ENCODE measurements at places on chromosomes 3 and 15.

GRCh38 chr3:101229681-101230080 is 90.7 kb downstream of the IMPG2 start:
- no peak for DNase-seq

GRCh38 chr3:144466114-144466513 is 494.5 kb downstream of the DIPK2A start:
- DNase-seq: no peak

DNA sequence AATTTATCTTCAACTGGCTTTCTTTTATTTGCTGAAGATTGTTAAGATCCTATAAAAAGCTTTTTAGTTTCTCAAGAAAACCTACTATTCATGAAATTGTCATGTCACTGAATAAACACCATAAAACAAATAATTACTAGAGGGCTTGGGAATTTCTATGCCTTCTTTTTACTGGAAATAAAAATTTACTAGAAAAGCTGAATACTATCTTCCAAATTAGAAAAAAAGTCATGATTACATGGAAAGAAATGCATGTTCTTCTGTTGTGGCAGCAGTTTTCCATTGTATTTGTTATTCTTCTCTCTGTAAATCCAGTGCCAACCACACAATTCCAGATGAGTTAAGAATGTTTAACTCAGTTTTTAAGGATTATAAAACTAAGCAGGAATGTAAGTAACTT is 153.8 kb downstream of the RAP2B start:
- DNase-seq: no peak

GRCh38 chr3:159189994-159190669 is 388.3 kb downstream of the MFSD1 start:
- DNase-seq: no peak

- DNase-seq: no peak
Observed at GRCh38 chr3:72452745-72453144, 395.5 kb downstream of the SHQ1 start.

GRCh38 chr15:85404918-85405866 is 24.8 kb downstream of the AKAP13 start:
- DNase-seq: no peak

- no peak for DNase-seq
Observed at GRCh38 chr3:33918126-33918756, 119.8 kb downstream of the PDCD6IP start.

DNA sequence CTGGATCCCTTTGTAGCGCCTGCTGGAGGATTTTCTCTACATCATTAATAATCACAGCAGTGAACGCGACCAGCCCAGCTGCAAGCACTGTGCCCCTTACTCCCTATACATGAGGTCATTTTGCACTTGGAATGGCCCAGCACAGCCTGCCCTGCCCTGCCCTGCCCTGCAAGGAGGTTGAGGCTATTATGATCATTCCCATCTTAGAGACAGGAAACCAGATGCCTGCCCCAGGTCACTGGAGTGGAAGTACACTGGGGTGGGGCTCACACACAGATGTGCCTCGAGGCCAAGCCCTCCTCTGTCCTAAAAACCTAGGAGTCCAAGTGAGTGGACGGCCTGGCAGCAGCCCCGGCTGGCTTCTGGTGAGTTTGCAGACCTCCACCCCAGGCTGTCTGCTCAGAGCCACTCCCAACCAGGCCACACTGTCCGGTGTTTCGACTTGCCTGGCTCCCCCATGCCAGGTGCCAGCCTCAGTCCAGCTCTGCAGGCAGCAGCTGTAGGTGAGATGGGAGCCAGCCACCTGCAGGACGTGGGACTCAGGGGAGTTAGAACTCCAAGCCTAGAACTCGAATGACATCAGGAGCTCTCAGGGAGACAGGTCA is 30.4 kb upstream of the SEC61A1 start:
- no peak for DNase-seq

DNA sequence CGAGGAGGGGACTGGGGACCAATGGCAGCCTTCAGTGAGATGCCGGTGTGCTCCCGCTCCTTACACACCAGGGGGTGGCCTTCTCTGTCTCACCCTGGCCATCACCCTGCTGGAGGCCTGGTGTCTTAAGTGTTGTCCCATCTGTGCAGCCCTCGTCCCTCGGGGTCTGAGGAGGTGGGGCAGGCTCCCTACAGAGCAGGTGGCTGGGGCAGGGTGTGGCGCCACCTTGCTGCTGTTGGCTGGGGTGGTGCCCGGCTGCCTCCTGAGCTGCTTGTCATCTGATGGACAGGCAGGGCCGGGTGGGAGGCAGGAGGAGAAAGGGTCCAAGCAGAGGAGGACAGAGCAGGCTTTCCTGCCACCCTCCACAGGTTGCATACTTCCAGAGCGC is 25.9 kb downstream of the PTPN23 start:
- DNase-seq: no peak

DNA sequence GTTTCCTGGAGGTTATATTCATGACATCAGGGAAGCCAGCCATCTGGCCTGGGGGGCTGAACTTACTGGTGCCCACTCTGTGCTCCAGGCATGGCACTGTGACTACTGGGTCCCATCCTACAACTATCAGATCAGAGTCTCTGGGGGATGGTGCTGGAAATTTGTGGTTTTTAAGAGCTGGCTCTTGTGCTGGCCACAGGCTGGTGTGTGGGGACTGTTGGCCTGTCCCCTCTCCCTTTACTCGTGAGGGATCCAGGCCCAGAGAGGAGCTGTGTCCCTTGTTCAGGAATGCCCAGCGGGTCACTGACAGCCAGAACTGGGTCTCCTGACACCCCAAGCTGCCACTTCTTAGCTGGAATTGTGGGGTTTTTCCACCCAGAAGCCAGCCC is 44.5 kb upstream of the SEC22A start:
- DNase-seq: no peak
